ENCODE measurements at places on chromosomes 1 and 21.

DNA sequence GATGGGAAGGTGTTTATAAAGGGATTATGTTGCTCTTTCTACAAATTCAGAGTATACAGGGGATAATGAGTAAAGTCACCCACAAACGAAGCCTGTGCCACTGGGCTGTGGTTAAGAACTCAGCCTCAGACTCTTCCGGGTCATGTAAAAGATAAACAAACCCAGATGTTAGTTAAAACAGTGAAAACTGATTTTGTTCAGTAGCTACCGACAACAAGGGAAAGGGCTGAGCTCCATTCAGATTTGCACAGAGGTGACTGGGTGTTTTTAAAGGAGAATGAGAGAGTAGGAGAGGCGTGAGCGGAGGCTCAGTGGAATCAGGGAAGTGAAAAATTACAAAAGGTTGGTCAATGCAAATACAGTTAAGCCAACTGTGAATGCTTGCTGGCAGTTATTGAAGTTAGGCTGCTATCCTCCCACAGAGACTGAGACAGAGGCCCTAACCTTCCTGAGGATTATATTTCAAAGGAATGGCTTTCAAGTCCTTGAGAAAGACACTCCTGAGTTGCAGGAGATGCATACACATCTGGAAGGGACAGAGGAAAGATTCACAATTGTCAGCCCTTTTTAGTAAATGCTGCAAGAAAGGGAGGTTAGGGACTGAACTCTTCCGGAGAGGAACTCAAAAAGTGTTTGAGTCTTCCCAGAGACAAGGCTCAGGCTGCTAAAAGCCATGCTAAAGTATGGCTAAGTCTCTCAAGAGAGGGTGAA, 29.9 kb upstream of the SAMD13 start:
- no peak for DNase-seq

DNA sequence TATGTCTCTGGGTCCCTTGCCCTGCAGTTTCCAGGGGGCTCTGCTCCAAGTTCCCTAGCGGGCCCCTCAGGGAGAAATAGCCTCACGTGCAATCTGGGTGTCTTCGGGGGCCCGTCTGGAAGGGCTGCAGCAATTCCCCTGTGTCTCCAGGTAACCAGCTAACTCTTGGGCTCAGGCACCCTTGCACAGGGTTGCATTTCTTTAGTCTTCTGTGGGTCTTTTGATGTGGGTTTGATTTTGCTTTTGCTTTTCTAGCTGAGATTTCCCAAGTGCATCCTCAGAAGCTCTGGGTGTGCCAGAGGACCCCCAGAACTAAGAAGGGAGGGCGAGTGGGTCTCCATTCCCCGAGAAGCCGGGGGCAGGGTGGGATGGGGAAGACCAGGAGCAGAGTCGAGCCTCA, 75.7 kb downstream of the SPSB1 start:
- no peak for DNase-seq

DNA sequence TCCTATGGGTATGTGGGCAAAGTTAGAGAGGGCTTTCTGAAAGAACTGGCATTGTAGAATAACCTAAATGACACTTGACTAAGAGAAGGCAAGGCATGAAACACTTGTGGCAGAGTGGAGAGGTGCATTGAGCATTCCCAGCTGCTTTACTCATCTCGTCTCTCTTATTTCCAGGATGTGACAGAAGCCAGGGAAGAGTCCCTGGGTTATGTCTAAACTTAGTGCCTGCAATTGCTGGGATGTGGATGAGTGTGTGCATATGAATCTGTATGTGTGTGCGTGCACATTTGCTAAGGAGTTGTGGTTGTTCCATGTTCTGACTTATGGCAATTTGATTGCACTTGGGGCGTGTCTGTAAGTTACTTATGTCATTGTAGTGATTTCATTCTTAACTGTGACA, 1326.5 kb upstream of the B3GALT2 start:
- no peak for DNase-seq

DNA sequence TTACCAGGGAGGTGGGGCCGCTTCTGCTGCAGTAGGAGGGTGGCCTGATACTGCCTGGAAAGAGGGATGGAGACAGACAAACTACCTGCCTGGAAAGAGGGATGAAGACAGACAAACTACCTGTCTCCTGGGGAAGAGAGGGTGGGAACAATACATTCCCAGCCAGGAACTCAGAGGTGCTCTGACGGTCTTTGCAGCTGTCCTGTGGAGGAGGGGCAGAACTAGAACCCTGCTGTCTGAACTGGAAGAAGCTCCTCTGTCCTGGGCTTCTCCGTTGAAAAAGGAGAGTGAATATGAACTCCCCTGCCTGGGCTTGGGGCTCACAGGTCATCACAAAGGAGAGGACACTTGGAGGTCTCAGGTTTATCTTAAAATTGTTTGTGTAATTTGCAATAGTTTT, 40.3 kb upstream of the ETV3 start:
- DNase-seq, result no peak

DNA sequence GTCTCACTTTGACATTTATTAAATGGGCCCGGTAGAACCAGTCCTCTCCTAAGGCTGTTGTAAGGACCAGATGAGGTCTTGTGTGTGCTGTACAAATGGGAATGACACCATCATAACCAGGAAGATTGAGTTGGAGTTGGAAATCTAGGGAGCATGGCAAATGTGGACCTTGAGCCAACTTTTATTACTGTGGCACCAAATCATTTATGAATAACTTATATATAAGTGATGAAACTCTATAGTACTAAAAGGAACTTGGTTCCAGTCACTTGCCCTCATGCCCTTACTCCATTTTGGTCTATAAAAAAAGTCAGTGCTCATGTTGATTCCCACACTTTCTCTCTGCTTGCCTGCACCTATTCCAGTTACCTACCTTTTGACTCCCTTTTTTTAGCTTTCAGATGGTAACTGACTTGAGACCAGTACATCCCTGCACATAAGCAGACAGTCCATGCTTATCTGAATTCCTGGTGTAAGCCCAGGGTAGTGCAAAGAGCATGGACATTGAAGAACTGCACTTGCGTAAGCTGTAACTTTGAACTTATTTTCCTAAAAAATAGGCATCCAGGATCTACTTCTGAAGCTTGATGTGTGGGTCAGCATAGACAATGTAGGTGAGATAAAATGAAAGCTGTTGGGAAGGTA, 210.6 kb downstream of the PBX1 start:
- DNase-seq, result no peak

DNA sequence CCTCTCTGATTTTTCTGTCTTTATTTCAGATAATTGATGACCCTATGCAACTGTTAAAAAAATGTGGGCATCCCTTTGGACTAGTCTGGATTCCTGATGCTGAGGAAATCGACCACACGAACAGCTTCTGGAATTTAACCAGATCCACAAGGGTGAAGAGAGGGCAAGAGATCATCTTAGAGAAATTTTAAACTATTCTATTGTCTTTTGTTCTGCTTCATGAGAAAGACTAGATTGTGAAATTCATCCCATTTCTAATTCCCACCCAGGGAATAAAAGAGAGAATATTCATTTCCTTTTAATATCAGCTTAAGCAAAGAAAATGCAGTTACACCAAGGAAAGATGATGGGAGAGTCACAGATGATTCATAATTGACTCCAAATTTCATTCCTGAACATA, 71.8 kb downstream of the DUSP10 start:
- no peak for DNase-seq

GRCh38 chr1:245988393-245989078, 518.5 kb downstream of the SMYD3 start:
- DNase-seq, result no peak

- no peak for DNase-seq
Measured at GRCh38 chr1:229666585-229666984, 40.5 kb downstream of the URB2 start.

Data from stimulated activated CD4-positive, alpha-beta T cell treated with anti-CD3 and anti-CD28 coated beads, Interleukin-2, amount 100 ng/mL, for 48 hours (primary cell).